ENCODE measurements at places on chromosomes 3 and 15.

- no peaks in the 10 kb centered on the region for H3K27me3 ChIP-seq
- no peak for DNase-seq
- no peaks in the 10 kb centered on the region for H3K36me3 ChIP-seq
- H3K27ac ChIP-seq: no peak overlapping the region
These were observed 40.5 kb downstream of the EXOG start for GRCh38 chr3:38536671-38537070.

DNA sequence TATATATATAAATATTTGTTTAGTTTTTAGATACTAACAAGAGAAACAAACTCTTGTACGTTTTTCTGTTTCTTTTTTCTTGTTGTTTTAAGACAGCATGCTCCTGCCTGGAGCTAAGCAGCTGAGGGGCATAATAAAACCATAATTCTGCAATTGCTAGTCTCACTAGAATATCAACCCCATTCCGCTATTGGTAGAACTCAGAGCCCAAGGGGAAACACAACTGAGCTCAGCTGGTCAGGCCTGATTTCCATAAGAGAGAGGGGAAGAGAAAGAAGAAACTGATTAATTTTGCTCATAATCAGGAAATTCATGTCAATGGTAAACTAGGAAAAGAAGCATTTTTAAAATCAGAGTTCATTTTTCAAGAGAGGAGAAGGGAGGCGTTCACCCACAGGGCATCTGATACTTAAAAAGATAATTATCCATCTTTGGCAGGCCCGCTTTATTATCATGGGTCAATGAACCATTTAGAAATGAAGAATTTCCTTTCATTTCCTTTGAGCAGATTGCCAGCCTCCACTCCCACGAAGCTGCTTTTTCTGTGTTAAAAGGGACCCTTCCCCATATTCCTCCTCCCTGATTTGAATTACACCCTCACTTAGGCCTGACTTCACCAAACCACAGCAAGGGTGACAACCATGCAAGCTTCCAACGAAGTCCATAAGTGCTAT is 965.3 kb upstream of the CFAP20DC start:
- H3K27me3 ChIP-seq: peaks cover 6% of the 10 kb centered on the region
- H3K4me3 ChIP-seq: no peak overlapping the region
- H3K4me1 ChIP-seq: no peaks in the 10 kb centered on the region
- no peak for DNase-seq
- no peaks in the 10 kb centered on the region for H3K36me3 ChIP-seq

DNA sequence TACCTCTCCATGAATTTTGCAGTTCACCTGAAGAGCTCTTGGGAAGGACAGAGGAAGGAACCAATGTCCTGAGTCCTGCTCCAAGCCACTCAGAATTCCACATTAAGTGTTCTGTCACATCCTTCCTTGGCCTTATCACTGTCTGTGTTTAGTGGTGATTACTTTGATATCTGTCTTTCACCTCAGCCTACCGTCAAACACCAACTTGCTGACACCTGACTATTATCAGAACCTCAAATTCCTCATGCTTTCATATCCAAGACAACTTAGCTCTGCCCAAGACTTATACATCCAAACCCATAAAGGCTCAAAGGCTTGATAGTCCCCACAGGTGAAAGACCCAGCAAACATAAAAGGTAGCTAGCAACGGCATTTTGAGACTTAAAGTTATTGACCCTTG is 280.0 kb downstream of the MEX3B start:
- H3K27me3 ChIP-seq: peaks cover 14% of the 10 kb centered on the region
- H3K36me3 ChIP-seq: no peaks in the 10 kb centered on the region
- H3K27ac ChIP-seq: no peak overlapping the region
- H3K4me3 ChIP-seq: no peak overlapping the region

- H3K4me3 ChIP-seq: no peak overlapping the region
- DNase-seq: peak; percentile 30
- H3K4me1 ChIP-seq: no peaks in the 10 kb centered on the region
- no peak overlapping the region for H3K27ac ChIP-seq
- no peaks in the 10 kb centered on the region for H3K36me3 ChIP-seq
These were observed 267.7 kb downstream of the XXYLT1 start for GRCh38 chr3:195003006-195003892.

- no peaks in the 10 kb centered on the region for H3K27me3 ChIP-seq
- H3K27ac ChIP-seq: no peak overlapping the region
- H3K4me1 ChIP-seq: peaks cover 2% of the 10 kb centered on the region
- H3K36me3 ChIP-seq: no peaks in the 10 kb centered on the region
These were observed 87.2 kb downstream of the SNRK start for GRCh38 chr3:43373560-43373928.

DNA sequence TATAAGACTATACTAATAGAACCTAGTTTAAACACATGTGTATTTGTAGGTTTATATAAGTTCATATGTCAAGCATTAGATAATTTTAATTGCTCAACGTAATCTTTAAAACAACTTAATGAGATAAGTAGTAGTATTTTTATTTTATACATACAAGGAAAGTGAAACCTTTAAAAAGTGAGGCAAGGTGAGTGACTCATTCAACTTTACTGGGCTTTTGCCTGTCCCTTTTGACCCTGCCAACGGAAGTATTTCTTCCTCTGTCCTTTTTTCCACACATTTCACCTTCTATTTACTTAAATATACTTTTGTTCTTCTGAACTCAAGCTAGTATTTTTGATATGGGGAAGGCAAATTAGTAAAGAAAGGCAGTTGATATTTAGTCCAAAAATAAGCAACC is 78.5 kb downstream of the KBTBD8 start:
- no peaks in the 10 kb centered on the region for H3K36me3 ChIP-seq
- H3K27ac ChIP-seq: no peak overlapping the region
- no peak for DNase-seq
- H3K4me3 ChIP-seq: no peak overlapping the region
- H3K4me1 ChIP-seq: peaks cover 11% of the 10 kb centered on the region

GRCh38 chr15:77474310-77474988 is 53.8 kb downstream of the HMG20A start:
- no peak for DNase-seq
- H3K4me3 ChIP-seq: no peak overlapping the region
- no peaks in the 10 kb centered on the region for H3K27me3 ChIP-seq

DNA sequence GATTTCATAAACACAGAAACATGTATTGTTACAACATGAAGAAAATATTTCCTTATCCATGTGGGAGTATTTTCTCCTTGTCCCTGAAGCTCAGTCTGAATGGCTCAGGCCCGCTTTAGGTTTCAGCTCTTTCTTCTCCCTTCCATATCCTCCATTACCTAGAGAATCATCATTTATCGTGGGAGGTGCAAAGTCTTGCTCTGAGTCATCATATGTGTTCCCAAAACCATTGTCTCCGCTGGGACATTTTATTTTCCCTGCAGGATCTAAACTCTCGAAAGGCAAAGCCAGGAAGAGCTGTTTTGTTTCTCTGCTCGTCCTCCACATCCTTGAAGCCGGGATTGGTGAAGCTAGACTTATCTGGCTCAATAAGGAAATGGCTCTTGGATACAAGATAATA is 571.2 kb downstream of the EDEM1 start:
- no peak for DNase-seq
- no peaks in the 10 kb centered on the region for H3K27me3 ChIP-seq
- H3K4me3 ChIP-seq: no peak overlapping the region
- no peak overlapping the region for H3K27ac ChIP-seq

DNA sequence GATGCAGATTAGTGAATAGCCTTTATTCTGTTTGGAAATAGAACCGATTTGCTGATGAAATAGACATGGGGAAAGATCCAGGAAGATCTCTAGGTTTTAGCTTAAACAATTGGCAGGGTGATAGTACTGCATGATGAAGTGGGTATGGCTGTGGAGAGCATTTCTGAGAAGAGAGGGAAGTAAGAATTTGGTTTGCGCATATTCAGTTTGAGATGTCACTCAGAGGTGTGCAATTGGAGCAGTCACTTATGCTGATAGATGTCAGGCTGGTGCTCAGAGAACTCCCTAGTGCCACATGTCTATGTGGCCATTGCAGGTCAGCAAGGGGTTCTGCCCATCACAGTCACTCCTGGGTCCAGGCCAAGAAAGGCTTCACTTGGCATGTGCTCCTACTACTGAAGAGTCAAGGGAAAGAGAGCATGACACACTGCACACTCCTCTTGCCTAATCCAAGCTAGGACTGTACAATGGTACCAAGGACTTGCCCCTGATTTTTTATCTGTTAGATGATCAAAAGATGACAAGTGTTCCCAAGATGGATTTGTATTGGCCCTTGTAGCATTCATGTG is 57.2 kb upstream of the ST8SIA2 start:
- H3K27ac ChIP-seq: no peak overlapping the region
- peaks cover 22% of the 10 kb centered on the region for H3K27me3 ChIP-seq
- no peak for DNase-seq
- H3K36me3 ChIP-seq: no peaks in the 10 kb centered on the region
- no peak overlapping the region for H3K4me3 ChIP-seq

DNA sequence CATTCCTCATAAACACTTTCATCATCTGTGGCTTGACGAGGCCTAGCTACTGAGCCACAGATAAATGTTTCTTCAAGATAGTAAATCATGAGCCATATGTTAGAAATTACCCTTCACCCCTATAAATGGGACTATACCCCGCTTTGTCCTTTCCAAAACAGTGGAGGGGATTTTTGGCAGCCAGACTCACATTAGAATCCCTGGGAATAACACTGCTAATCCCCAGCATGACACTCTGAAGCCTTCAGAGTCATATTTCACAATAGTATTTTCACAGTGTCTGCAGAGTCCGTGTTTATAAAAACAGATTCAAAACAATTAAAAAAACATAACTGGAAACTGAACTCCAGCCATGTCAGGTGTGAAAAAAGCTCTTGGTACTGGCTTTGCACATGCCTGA is 271.6 kb downstream of the ERC2 start:
- no peak overlapping the region for H3K4me3 ChIP-seq
- no peak overlapping the region for H3K27ac ChIP-seq
- H3K4me1 ChIP-seq: no peaks in the 10 kb centered on the region
- no peak for DNase-seq

GRCh38 chr3:32165442-32165841 is 59.0 kb downstream of the GPD1L start:
- no peaks in the 10 kb centered on the region for H3K27me3 ChIP-seq
- no peak overlapping the region for H3K27ac ChIP-seq
- no peaks in the 10 kb centered on the region for H3K36me3 ChIP-seq
- no peaks in the 10 kb centered on the region for H3K4me1 ChIP-seq

- peaks cover 11% of the 10 kb centered on the region for H3K4me1 ChIP-seq
- no peak for DNase-seq
- no peak overlapping the region for H3K4me3 ChIP-seq
- H3K27me3 ChIP-seq: no peaks in the 10 kb centered on the region
- H3K27ac ChIP-seq: no peak overlapping the region
These were observed 13.1 kb upstream of the PRKCD start for GRCh38 chr3:53147903-53148400.

- DNase-seq: no peak
- no peak overlapping the region for H3K4me3 ChIP-seq
- H3K4me1 ChIP-seq: peaks cover 25% of the 10 kb centered on the region
- peaks cover 71% of the 10 kb centered on the region for H3K36me3 ChIP-seq
- no peak overlapping the region for H3K27ac ChIP-seq
These were observed 172.1 kb downstream of the TP63 start for GRCh38 chr3:189803254-189803653.

- no peaks in the 10 kb centered on the region for H3K36me3 ChIP-seq
- no peaks in the 10 kb centered on the region for H3K27me3 ChIP-seq
- H3K4me3 ChIP-seq: no peak overlapping the region
- no peak for DNase-seq
- no peaks in the 10 kb centered on the region for H3K4me1 ChIP-seq
- no peak overlapping the region for H3K27ac ChIP-seq
These were observed 11.2 kb downstream of the RTP3 start for GRCh38 chr3:46508850-46509591.

GRCh38 chr3:72213296-72214065 is 428.5 kb upstream of the PROK2 start:
- H3K27me3 ChIP-seq: no peaks in the 10 kb centered on the region
- H3K4me3 ChIP-seq: no peak overlapping the region
- DNase-seq: no peak
- no peaks in the 10 kb centered on the region for H3K4me1 ChIP-seq
- no peak overlapping the region for H3K27ac ChIP-seq
- H3K36me3 ChIP-seq: no peaks in the 10 kb centered on the region

DNA sequence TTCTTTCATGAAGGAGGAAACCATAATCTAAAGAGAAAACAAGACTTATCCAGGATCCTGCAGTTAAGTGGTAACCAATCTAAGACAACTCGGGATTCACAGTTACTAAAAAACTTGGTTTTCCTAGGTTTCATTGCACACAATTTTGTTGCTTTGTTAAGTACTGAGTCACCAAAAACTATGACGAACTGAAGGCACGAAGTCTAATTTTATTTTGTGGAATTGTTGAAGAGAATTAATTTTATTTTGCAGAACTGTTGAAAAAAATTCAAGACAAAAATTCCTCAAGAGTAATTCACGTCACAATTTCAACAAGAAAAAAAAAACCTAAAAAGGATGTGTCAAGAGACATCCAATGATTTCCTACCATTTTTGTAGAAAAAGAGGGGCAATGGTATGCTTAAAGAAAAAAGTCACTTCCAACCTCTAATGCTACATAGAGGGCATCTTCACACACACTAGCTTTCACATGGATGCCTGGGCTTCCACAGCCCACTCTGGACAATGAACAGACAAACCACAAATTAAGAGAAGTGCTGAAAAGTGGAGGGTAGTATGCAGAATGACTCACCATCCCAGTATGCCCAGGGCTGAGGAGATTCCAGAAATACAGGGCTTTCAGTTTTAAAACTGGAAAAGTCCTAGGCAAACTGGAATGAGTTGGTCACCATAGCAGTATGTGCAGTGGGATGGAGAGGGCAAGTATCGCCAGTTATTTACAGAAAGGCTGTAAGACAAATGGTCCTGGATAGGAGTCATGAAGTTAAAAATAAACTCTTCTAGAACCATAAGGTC is 29.2 kb downstream of the PLOD2 start:
- peak overlapping the region; percentile 13 for H3K27ac ChIP-seq
- H3K27me3 ChIP-seq: no peaks in the 10 kb centered on the region
- H3K36me3 ChIP-seq: peaks cover 33% of the 10 kb centered on the region
- no peak for DNase-seq

GRCh38 chr3:23726811-23727548 is 78.8 kb upstream of the UBE2E1 start:
- no peak overlapping the region for H3K4me3 ChIP-seq
- no peaks in the 10 kb centered on the region for H3K27me3 ChIP-seq
- no peaks in the 10 kb centered on the region for H3K36me3 ChIP-seq
- DNase-seq: no peak
- peaks cover 9% of the 10 kb centered on the region for H3K4me1 ChIP-seq

- no peaks in the 10 kb centered on the region for H3K27me3 ChIP-seq
- peaks cover 26% of the 10 kb centered on the region for H3K4me1 ChIP-seq
- no peak overlapping the region for H3K4me3 ChIP-seq
- DNase-seq: no peak
These were observed 29.3 kb downstream of the SHQ1 start for GRCh38 chr3:72818905-72819304.

- H3K4me1 ChIP-seq: peaks cover 17% of the 10 kb centered on the region
- H3K27ac ChIP-seq: peak overlapping the region; percentile 11
- H3K36me3 ChIP-seq: no peaks in the 10 kb centered on the region
- no peak overlapping the region for H3K4me3 ChIP-seq
- no peaks in the 10 kb centered on the region for H3K27me3 ChIP-seq
- peak; percentile 53 for DNase-seq
These were observed 163.4 kb downstream of the KLF13 start for GRCh38 chr15:31489801-31490646.

- DNase-seq: peak; percentile 64
- H3K27ac ChIP-seq: no peak overlapping the region
- H3K36me3 ChIP-seq: no peaks in the 10 kb centered on the region
- H3K27me3 ChIP-seq: no peaks in the 10 kb centered on the region
- H3K4me3 ChIP-seq: no peak overlapping the region
These were observed 417.7 kb upstream of the TGFBR2 start for GRCh38 chr3:30188713-30189112.

Data from RWPE2 (cell line).